ENCODE measurements at places on chromosomes 2 and 18.

- DNase-seq, result no peak
These were observed 182.3 kb downstream of the MYT1L start for GRCh38 chr2:2148776-2149175.

GRCh38 chr2:75200140-75201096 is 1.1 kb upstream of the TACR1 start:
- DNase-seq, result peak; percentile 62

GRCh38 chr18:76686737-76687231 is 135.6 kb upstream of the ZNF236 start:
- DNase-seq, result peak; percentile 63

DNA sequence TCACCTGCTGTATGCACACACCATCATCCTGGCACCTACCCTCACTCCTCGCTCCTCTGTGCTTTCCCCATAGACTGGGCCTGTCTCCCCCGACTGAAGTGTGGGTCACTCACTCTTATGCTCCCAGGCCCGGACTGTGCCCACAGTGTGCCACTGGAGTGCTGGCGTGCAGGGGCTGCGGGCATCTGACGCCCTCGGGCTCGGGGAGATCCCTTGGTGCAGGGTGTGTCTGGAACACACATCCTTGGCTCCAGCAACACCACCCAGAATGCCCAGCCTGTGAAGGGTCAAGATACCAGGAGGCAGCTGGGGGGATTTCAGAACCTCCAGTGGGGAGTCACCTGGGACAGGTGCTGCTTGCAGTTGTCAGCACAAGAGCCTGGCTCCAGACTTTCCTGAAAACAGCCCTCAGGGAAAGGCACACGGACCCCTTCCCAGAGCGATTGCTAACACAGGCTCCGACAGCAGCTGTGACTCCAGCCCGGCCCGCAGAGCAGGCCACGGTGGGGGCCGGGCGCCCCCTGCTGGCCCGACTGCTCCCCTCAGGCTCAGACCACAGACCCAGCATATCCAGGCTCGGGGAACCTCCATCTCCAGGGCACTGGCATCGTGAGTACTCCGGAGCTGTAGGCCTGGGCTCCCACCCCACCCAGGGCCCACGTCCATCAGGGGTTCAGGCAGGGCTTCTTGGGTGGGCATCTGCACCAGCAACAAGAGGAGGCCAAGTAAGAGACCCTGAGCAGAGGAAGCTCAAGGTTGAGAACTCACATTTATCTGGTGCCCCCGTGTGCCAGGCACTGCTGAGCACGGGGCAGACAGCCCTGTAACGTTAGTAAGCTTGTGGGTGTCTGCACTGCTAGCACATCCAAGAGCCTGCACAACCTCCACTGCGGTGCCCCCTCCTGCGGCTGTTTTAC is 8.6 kb downstream of the HS1BP3 start:
- DNase-seq, result peak; percentile 70
